Activated naive CD8-positive, alpha-beta T cell treated with anti-CD3 and anti-CD28 coated beads, Interleukin-2, amount 50 U/mL, for 16 hours (primary cell): ENCODE measurements at places on chromosomes 11 and 22.

DNA sequence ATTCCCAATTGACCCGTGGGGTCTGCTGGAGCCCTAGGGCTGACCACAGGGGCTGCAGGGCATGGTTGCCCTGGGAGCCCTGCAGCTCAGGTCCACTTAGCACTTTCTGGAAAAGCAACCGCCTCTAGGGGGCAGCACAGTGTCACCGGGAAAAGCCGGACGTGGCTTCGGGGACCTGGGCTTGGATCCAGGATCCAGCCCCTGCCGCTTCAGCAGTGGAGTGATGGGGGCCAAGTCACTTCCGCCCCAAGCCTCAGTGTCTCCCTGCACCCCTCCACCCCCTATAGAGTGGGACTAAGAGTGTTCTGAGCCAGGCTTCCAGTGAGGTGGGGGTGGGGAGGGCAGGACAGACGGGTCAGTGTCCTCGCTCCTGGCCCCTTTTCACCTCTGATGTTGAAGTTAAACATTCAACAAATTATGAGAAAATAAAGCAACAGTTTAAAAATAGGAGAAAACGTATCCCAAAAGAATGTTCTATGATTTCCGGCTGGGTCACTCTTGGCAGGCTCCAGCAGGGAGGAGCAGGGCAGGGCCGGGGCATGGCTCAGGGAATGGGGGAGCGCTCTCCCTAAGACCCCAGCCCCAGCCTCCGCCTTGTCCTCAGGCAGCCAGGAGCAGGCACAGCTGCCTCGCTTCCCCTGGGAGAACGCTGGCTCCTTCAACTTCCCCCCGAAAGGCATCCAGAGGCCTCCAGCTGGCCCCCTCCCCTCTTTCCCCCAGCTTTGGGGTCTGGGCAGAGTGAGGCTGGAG, 96.5 kb upstream of the FGF3 start:
- no peak for DNase-seq

- no peak for DNase-seq
These were observed 638.8 kb upstream of the CCDC90B start for GRCh38 chr11:83924795-83925542.

GRCh38 chr11:118533769-118534729, 3.1 kb downstream of the TMEM25 start:
- DNase-seq, result no peak

DNA sequence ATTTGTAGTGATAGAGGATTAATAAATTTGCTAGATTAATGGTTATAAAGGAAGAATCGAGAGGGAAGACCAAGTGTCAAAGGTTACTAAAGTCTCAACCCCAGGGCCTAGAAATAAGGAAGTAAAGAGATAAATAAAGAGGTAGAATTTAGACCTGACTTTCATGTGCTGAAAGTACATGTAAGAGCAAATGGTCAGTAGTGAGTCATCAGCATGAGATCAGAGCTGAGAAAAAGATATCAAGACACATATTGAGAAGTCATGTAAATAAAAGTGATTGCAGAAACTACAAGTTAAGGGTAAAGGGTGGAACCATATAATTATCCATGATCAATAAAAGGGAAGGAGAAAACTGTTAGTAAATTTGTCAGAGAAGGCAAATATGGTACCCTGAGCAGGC, 1.4 kb upstream of the OR8B8 start:
- DNase-seq, result no peak

DNA sequence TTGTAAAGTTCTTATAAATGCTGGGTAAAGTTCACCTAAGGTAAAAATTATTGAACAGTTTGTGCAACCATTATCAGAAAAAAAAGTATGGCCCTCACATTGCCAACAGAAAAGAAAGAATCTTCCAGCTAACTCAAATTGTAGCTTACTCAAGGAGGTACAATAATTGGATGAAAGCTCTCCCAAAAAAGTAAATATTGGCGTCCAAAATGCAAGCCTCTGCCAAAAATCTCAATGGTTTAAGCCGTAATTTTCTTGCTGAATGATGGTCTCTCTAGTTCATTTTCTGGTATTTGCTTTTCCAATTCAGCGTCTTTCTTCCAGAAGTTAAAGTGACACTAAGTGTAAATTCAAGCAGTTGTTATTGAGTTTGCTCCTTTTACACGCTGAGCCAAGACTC, 727.3 kb downstream of the LRRC4C start:
- DNase-seq, result no peak

DNA sequence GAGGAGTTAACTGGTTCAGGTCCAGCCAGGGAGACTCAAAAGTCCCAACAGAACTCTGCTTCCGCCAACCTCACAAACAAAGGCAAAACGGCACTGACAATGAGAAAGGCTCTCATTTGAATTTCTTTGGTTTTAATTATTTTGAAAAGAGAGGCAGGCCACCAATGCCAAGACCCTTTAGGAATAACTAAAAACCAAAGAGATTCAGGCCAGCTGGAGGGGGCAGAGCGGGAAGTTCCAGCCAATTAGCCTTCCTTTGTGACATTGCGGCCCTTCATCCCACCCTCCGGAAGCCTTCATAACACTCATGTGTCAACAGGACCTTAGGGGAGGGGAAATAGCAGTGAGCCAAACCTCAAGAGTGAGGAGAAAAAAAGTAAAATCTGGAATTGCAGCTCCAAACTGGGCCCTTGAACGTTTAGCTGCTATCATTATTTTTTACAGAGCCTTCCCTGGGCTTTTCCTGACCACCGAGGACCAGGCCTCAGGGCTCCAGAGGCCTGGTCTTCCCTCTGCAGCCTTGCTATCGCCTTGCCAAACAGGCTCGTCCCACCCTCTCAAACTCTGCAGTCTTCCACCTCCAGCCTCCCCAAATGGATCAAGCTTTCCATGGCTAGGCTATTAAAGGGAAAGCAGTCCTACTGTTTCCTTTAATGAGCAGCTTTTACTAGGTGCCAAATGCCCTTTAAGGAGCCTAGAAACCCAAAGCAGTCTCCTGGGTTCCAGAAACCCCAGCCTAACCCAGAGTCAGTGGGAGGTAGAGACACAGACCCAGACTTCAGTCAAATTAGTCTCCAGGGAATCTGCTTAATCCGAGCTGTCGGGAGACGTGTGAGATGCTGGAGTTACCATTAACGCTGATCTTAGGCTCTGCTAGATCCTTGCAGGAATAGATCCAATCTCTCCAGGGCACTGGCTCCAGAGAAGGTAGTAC, 114.2 kb downstream of the CCDC34 start:
- no peak for DNase-seq

GRCh38 chr11:95045812-95046211, 3.4 kb upstream of the KDM4F start:
- DNase-seq, result no peak

DNA sequence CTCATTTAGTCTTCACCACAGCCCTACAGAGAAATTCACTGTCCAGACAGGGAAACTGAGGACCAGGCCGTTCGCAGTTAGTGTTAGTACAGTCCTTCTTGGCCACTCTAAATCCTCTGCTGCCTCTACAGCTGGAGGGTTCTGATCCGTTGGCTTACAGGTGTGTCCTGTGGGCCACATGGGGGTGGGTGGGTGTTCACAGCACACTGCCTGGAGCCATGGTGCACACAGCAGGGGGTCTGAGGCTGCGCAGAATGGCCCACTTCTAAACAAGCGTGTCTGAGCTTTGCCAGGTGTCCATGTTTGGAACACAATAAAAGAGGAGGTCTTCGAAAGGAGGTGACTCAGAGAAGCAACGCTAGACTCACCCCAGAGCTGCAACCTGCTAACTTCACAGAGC, 249.0 kb downstream of the ST3GAL4 start:
- DNase-seq, result no peak

DNA sequence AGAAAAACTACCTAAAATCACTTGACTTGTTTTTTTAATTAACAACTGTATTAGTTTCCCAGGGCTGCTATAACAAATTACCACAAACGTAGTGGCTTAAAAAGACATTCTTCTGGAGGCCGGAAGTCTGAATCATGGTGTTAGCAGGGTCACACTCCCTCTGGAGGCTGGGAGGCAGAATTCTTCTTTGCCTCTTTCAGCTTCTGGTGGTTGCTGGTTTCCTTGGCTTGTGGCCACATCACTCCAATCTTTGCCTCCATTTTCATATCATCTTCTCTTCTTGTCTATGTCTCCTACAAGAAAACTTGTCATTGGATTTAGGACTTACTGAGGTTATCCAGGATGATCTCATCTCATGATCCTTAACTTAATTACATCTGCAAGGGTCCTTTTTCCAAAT, 7.4 kb upstream of the INCENP start:
- no peak for DNase-seq

GRCh38 chr11:15371533-15371932, 256.8 kb downstream of the INSC start:
- DNase-seq, result no peak

GRCh38 chr11:116294630-116295029, 478.2 kb downstream of the BUD13 start:
- no peak for DNase-seq

DNA sequence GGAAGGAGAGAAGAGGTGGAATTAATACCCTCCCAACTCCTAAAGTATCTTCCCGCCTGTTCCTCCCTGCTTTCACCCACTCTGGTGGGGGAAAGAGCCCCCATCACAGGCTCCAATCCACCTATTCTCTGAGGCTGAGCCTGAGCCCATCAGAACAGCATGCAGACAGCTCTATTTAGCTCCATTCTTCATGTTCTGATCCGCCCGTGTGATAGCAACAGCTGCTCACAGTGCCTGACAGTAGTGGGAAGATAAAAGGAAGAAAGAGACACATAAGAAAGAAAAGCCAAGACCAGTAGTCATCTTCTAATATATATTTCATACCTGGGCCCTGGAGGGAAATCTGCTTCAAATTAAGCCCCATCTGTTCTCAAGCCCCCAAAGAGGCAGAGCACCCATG, 80.3 kb upstream of the AKIP1 start:
- no peak for DNase-seq

- no peak for DNase-seq
These were observed 6.1 kb upstream of the APOA5 start for GRCh38 chr11:116797816-116798215.

GRCh38 chr11:129012880-129013279, 70.2 kb upstream of the TP53AIP1 start:
- no peak for DNase-seq

- no peak for DNase-seq
These were observed 41.1 kb downstream of the CYB5R2 start for GRCh38 chr11:7632211-7632610.

DNA sequence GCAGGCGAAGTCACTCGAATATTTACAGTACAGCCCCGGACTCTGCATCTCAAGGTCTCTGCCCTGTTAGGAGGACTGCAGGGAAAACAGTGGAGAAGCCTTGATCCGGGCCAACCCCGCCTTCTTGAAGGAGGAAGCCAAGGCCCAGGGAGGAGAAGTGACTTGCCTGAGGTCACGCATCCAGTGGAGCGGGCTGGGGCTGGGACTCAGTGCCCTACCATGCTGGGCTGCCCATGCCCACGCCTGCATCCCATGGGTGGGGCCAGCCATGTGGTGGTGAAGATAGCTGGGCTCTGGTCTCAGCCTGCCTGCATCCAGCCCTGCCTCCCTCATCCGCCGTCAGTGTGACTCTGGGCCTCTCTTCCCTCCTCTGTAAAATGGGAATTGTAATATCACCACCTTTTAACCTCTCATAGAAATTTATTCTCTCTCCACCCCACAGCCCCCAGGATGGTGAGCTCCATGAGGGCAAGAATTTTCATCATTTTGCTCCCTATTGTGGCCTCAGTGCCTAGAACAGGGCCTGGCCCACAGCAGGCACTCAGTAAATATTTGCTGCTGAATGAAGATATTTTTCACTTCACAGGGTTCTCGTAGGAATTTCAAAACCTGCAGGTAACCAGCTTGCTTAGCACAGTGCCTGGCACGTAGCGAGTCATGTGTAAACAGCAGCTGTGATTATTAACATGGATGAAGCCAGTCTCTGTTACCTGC, 57.3 kb downstream of the OTOG start:
- DNase-seq, result no peak

DNA sequence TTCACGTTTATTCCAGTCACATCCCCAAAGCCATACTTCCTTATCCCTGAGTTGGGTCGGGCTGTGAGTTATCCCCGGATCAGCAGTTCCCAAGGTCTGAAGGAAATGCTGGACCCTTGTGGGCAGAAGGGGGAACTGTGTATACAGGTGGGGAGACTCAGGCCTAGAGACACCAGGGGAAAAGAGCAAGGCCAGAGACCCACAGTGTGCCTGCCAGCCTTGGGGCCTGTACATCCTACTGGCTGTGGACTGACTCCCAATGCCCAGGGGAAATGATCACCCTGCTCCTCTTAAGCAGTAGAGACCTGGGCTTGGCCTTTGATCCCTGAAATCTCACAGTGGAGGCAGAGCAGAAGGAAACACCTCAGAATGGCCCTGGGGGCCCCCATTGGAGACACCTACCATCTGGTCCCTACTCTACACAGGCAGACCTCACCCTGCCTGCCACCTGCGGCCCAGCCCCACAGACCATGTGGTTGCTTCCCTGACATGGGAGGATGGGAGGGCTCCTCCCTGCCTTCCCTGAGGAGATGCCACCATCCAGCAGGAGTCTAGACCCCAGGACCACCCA, 1.3 kb downstream of the SELENOM start:
- no peak for DNase-seq

GRCh38 chr11:19027829-19028595, 32.5 kb downstream of the MRGPRX2 start:
- no peak for DNase-seq

DNA sequence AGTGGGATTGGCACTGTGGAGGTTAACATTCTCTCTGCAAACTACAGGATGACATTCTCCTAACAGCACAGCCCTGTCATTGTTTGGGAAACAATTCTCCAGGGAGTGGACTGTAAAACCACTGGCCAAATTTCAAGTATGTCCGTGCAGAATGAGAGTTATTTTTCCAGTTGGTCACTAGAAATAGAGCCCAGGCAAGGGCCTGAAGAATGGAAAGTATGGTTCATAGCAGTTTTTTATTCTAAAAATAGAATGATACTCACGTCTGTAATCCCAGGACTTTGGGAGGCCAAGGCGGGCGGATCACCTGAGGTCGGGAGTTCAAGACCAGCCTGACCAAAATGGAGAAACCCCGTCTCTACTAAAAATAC, 39.0 kb upstream of the CD44 start:
- DNase-seq, result no peak

DNA sequence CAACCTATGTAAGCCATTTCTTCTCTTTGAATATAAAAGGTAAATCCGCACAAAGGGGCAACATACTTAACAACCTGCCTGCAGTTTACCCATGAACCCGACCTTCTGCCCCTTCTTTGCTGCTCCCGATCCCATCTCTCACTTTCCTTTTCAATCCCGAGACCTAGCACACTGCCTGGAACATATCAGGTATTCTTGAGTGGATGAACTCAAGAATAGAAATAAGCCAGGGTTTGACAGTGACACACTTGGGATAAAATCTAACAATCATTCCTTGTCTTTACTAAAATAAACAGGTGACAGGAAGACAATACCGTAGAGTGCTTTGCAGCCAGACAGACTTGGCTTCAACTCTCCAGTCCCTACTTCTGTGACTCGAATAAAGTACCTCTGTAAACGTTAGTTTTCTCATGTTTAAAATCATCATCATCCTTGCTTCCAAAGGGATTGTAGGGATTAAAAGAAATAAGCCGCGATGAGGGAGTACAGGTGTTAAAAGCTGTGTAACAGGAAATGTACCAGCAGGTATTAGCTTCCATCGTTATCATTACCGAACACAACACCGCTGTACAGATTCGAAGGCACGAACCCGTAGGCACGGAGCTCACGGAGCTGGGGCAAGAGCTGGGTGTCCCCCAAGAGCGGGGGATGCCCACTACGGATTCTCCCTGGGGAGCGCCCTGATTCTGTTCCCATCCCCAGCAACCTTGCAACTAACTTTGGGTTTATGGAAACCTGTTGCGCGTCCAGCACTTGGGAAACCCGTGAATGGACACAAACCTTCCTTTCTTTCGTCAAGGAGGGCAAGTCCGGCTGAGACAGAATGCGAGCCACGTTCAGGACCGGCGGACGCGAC, 720 bp downstream of the UFD1 start:
- no peak for DNase-seq
